ENCODE measurements at places on chromosomes 3 and 15.

GRCh38 chr3:126113733-126114442 is 30.0 kb upstream of the SLC41A3 start:
- peak; percentile 31 for DNase-seq

DNA sequence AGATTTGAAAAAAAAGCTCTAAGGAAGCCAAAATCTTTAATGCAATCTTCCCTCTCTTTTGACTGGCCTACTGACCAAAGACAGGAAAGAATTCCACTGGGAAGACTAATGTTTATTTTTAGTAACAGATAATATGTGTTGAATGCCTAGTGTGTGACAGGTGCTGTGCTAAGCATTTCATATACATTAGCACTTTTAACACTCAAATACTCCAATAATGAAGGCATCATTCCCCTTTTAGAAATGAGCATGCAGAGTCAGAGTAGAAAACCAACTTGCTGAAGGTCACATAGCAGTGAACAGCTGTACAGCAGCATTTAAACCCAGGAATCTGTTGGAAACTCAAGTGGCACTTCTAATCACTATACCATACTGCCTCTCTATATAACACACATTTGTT is 170.6 kb downstream of the MINAR1 start:
- no peak for DNase-seq

DNA sequence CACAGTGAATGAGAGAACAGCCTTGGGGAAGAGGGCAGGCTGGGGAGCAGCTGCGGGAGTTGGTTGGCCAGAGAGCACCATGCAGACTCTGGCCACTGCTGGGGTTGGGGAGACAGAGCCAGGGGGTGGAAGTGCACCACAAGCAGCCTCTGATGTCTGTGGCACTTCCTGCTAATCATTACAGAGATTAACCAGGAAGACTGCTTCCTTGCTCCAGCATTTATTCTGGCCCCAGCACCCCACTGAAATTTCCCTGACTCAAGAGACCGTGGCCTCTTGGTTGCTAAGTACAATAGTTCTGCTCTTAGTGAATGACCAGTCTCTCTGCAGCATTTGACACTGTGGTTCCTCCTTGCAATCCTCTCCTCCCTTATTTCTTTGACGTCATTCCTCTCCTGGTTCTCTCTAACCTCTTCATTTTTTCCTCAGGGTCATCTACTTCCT is 266.2 kb upstream of the ROPN1 start:
- DNase-seq: no peak

DNA sequence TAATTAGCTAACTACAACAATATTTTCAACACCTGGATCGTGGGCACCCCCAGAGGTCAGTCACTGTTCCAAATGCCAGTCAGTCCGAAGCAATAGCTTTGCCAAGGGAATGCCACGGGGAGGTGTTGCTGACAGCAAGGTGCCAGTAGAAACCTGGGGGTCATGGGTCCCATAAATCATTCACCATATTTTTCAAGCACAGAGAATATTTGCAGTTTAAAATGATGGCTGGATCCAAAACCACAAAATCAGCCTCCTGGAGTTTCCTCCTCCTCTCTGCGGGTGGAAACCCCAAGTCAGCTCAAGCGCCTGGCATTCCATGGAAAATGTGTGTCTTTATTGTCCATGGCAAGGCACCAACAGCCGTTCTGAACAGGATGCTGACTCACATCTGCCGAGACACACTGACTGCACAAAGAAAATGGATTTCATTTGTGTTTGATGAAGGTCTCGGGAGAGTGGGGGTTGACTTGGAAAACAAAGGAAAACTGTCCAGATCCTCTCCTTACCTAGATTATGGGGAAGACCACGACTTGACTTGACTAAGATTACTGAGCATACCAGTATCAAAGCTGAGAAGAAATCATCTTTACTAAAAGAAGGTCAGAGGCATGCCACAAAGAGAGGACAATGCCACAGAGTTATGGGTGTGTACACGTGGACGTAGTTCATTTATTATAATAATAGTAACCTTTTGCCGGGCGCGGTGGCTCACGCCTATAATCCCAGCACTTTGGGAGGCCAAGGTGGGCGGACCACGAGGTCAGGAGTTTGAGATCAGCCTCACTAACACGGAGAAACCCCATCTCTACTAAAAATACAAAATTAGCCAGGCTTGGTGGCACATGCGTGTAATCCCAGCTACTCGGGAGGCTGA is 26.4 kb downstream of the ANXA2 start:
- no peak for DNase-seq

DNA sequence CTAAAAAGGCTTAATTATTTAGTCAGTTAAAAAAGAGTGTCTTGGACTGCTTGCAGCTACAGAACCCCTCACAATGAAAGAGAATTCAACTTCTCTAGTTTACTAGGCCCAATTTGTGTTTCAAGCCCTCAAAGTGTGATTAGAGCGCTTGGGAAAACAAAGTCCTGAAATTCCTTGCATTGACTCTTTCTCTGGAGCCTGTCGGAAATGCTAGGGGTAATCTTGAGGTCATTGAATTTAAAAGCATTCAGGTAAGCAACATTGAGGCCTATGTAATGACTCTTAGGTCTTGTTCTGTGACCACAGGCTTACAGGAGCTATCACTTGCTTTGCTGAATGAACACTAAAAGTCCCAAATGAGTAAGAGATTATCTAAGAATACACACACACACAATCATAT is 186.0 kb downstream of the NLGN1 start:
- DNase-seq: no peak

- DNase-seq: no peak
These were observed 70.2 kb upstream of the WNT7A start for GRCh38 chr3:13950042-13950441.

- DNase-seq: no peak
These were observed 5.8 kb downstream of the IGDCC4 start for GRCh38 chr15:65416845-65417416.

Data from hematopoietic multipotent progenitor cell treated with erythropoietin and hydrocortisone succinate and interleukin-3 and kit ligand, for 6 days (in vitro differentiated cells).